ENCODE measurements at places on chromosomes 3 and 15. TPM values are rescaled to one million over a fixed set of nuclear protein-coding genes. Genes with fewer than 3 reads are reported as not detected.

The DUOX1 gene
- 0.35 TPM for total RNA-seq

The CHST2 gene
- total RNA-seq = 2.9 TPM

The HRG gene
- total RNA-seq = not detected

The ARHGEF26 gene
- 0.80 TPM for total RNA-seq
